ENCODE measurements at places on chromosomes 7 and 10. TPM values are rescaled to one million over a fixed set of nuclear protein-coding genes. Genes with fewer than 3 reads are reported as not detected.

DNA sequence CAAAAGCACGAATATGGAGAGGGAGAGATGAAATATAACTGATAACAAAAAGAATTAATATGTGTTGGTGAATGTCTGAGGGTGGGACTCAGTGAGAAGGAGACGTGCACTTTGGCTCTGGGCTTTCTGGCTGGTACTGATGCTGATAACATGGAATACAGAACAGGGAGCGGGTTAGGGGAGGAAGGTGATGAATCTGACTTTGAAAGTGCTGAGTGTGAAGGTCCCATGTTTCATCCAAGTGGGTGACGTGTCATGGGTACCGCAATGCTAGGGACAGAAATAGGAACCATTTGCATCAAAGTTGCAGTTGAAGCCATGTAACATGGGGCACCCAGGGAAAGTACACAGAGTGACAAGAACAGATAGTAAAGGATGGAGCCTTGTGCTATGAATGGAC, 236.6 kb upstream of the MYO3A start:
- DNase-seq: no peak
- H3K36me3 ChIP-seq: no peaks in the 10 kb centered on the region
- H3K27me3 ChIP-seq: no peaks in the 10 kb centered on the region
- H3K4me3 ChIP-seq: no peak overlapping the region
- no peak overlapping the region for H3K27ac ChIP-seq
- no peaks in the 10 kb centered on the region for H3K4me1 ChIP-seq

CYP3A7 gene
- not detected for total RNA-seq

MACC1 gene
- total RNA-seq: 9.8 TPM

SLC18A3 gene
- total RNA-seq: not detected
